ENCODE measurements at places on chromosomes 16 and 17.
A peak's percentile ranks its signal among the peaks of the same experiment; 100 is the strongest.

DNA sequence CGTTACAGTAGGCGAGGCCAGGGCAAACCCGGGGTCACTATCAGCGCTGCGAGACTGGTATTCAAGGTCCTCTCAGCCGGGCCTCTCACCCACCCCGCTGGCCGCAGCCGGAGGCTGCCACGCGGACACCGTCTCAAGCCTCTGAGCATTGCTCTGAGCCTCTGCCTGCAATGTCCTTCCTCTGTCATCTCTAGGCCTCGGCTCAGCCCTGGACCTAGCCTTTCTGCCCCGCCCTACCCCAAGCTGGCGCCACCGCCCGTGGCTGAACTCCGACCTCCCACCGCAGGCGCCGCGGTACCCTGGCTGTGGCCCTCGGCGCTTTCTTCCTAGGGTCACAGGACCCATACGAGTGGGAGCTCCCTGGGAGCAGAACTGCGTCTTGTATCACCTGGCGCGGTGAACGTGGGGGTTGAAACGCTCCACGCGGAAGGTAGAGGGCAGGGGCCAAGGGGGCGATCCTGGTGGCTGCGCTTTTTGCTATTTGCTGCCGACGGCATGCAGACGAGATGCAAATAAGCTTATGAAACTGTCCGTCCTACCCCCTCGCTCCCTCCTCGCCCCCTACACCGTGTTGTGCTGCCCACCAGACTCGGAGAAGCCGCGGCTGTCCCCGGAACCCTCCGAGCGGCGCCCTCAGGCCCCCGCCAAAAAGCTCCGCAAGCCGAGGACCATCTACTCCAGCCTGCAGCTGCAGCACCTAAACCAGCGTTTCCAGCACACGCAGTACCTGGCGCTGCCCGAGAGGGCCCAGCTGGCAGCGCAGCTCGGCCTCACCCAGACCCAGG, 3.7 kb downstream of the DLX4 start:
- no peak for DNase-seq

- peak; percentile 67 for DNase-seq
These were observed 16.7 kb downstream of the KRABD2 start for GRCh38 chr17:8359769-8360168.

- DNase-seq, result no peak
These were observed 34.4 kb downstream of the PMFBP1 start for GRCh38 chr16:72137380-72138063.

GRCh38 chr17:18916816-18917500, 35.0 kb upstream of the SLC5A10 start:
- DNase-seq, result no peak

GRCh38 chr17:32933881-32934280, 5.9 kb downstream of the TMEM98 start:
- DNase-seq, result no peak

GRCh38 chr17:82685291-82685690, 13.2 kb downstream of the RAB40B start:
- no peak for DNase-seq

DNA sequence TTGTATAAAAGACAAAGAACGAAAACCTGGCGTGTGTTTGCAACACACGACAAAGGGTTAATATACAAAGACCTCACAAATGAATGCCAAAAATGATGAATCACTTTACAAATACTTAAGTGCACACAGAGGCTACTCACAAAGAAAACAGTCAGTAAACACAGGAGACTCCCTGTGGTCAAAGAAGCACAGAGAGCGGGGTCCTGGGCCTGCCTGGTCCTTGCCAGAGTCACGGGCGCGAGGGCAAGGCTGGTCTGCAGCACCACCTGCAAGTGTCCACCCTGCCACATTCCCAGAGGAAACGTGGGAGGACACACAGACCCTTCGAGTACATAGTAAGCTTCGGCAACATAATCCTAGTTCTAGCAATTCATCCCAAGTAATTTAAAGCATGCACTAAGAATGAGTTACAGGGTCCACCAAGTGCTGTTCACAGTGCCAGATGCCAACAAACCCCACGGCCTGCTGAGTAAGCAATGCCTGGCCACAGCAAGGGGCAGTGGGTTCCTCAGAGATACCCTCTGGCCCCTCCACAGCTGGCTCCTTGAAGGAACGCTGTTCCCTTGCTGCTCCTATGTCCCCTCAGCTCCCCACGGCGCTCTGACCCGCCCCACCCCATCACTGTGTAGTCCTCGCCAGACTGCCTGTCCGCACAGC, 24.6 kb upstream of the FAAP100 start:
- no peak for DNase-seq

DNA sequence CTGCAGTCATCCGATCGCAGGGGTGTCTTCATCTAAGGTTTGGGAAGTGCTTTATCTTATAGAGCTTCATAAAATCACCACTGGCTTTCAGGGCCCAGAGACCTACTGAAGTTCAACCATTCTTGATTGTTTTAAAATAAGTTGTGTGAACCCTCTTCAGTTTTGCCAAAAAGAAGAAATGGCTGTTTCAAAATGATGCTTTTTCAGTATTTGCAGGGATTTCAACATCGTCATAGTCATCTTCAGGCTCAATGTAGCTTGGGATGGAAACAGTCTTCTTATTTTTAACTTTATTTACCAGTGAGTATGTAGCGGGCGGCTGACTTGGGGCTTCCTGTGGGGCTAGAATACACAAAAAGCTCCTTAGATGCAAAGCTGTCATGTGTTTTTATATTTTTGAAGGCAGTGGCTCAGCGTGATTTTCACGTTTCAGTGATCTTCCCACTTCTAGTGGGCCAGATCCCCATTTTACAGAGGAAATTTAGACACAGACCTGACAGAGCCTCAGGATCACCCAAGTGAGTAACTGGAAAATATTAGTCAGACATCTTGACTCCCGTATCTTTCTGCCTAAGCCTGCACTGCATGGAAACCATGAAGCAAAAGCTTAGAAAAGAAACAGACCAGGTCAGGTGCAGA, 19.1 kb upstream of the ZNF594 start:
- no peak for DNase-seq

DNA sequence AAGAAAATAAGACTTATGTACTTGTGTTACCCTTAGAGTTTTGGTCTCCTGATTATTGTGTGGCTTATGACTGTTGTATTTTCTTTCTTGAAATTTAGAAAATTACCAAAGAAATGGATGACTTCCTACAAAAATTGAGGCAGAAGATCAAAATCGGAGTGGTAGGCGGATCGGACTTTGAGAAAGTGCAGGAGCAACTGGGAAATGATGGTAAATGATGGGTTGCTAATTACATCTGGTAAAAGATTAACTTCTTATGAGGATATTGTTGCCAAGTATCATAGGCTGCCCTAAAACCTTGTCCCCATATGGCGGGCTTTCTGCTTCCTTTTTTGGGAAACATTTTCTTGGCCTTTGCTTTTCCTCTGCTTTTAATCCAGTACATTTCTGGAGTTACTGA, 4.1 kb downstream of the PMM2 start:
- no peak for DNase-seq
